ENCODE measurements at places on chromosomes 4 and X.

DNA sequence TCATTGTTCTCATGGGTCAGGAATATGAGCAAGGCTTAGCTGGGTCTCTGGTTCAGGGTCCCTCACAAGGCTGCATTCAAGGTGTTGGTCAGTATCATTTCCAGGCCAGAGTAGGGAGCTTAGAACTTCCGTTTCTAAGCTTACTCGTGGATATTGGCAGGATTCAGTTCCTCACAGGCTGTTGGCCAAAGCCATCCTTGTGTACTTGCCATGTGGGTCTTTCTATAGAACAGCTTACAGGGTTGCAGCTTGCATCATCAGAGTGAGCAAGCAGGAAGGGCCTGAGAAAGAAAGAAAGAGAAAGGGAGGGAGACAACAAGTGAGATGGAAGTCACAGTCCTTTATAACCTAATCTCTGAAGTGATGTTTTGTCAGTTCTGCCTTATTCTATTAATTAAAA, 5.1 kb upstream of the LIMCH1 start:
- no peak overlapping the region for H3K27ac ChIP-seq
- H3K4me3 ChIP-seq = no peak overlapping the region
- DNase-seq = no peak
- no peaks in the 10 kb centered on the region for H3K36me3 ChIP-seq
- no peaks in the 10 kb centered on the region for H3K27me3 ChIP-seq

DNA sequence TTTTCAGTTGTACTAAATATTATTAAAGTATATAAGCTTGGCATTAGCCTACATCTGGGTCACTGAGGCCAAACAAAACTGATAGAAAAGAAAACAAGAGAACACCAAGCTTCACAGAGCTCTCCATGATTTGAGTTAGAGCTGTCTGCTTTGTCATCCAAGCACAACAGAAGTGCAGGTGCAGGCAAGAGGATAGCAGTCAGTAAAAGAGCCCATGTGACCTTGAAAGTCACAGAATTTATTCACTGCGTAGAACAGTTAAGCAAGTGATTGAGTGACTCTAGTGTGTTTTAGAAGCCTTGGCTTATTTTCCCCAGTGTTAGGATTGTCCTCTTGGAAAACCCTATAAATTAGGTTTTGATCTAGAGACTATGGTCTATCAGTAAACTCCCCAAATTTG, 49.4 kb upstream of the PRDM5 start:
- H3K27me3 ChIP-seq = no peaks in the 10 kb centered on the region
- no peak for DNase-seq
- H3K4me1 ChIP-seq = no peaks in the 10 kb centered on the region
- H3K4me3 ChIP-seq = no peak overlapping the region
- H3K36me3 ChIP-seq = no peaks in the 10 kb centered on the region
- no peak overlapping the region for H3K27ac ChIP-seq

GRCh38 chr4:186191200-186192065, at the start of gene CYP4V2:
TSS of gene CYP4V2 (plus strand) at chr4:186191567. CDS start at chr4:186191824, 257 bp downstream.
- H3K27ac ChIP-seq = peak within 1 kb of the TSS; percentile 86
- H3K27me3 ChIP-seq = peaks cover 7% of the 10 kb centered on the region
- DNase-seq = peak; percentile 73

DNA sequence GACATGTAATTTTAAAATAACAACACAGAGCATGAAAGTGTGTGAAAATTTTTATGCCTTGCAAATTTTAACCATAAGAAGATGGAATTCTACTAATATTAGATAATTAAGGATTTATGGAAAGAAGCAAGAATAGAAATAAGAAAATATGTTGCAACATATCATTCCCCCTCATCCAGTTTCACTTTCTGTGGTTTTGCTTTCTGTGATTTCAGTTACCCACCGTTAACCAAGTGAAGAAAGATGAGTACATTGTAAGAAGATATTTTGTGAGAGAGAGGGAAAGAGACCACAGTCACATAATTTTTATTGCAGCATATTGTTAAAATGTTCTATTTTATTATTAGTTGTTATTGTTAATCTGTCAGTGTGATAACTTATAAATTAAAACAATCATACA, 77.9 kb downstream of the ADAM29 start:
- no peaks in the 10 kb centered on the region for H3K4me1 ChIP-seq
- no peak overlapping the region for H3K27ac ChIP-seq
- H3K4me3 ChIP-seq = no peak overlapping the region
- DNase-seq = no peak
- H3K27me3 ChIP-seq = no peaks in the 10 kb centered on the region
- H3K36me3 ChIP-seq = no peaks in the 10 kb centered on the region

DNA sequence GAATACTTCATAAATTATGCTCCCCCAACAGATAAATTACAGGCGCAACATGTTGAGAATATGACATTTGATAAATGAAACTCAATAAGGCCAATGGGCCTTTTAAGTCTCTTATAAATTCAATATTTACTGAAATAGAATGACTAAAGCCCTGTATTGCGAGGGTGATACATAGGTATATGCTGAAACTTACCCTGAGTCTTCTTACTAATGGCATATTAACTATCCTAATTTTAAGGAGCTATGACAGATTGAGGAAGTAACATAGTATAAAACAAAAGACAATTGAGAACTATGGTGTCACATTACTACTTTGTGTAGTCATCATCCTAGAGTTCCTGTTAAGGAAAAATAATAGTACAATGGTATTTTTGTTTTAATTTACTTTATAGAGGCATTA, 440.7 kb downstream of the IL15 start:
- DNase-seq = no peak
- H3K36me3 ChIP-seq = no peaks in the 10 kb centered on the region
- H3K27me3 ChIP-seq = no peaks in the 10 kb centered on the region
- H3K4me3 ChIP-seq = no peak overlapping the region
- H3K27ac ChIP-seq = no peak overlapping the region

DNA sequence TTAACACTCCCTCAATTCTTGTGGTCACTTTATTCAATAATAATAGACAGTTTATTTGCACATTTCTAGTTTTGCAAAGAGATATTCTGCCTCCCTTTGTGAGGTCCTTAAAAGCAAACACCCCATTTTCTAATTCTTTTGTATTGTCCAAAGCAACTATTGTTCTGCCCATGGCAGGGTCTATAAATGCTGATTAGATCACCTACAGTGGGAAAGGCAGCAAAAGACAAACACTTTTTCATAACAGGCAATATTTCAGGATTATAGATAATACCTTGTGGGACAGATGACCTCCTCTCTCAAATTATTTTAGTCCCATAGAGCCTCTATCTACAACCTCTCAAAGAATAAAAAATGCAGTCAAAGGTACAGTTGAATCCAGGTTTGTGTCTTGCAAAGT, 28.6 kb downstream of the COMMD8 start:
- H3K27me3 ChIP-seq = no peaks in the 10 kb centered on the region
- no peak overlapping the region for H3K4me3 ChIP-seq
- no peaks in the 10 kb centered on the region for H3K36me3 ChIP-seq

DNA sequence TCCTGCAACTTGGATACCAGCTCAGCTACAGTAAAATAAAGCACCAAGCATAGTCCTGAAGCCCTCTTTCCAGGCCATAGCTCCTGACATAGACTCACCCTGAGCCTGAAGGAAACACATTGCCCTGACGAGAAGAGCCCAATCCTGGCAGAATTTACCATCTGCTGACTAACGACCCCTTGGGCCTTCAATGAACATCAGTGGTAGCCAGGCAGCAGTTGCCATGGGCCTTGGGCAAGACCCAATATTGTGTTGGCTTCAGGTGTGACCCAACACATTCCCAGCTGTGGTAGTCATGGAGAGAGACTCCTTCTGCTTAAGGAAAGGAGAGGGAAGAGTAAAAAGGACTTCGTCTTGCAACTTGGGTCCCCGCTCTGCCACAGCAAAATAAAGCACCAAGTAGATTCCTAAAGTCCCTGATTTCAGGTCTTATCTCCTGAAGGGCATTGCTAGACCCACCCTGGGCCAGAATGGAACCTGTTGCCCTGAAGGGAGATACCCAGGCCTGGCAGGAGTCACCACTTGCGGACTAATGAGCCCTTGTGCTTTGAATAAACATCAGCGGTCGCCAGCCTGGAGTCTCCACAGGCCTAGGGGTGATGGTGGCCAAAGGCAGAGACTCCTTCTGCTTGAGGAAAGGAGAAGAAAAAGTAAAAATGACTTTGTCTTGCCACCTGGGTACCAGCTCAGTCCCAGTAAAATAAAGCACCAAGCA, 902.6 kb downstream of the C4orf33 start:
- no peak overlapping the region for H3K4me3 ChIP-seq
- H3K27ac ChIP-seq = no peak overlapping the region
- H3K4me1 ChIP-seq = no peaks in the 10 kb centered on the region
- no peaks in the 10 kb centered on the region for H3K27me3 ChIP-seq

- no peak overlapping the region for H3K27ac ChIP-seq
- no peaks in the 10 kb centered on the region for H3K36me3 ChIP-seq
- H3K4me1 ChIP-seq = peaks cover 61% of the 10 kb centered on the region
Observed at GRCh38 chr4:158169506-158169905, 3.3 kb downstream of the GASK1B start.

GRCh38 chrX:139113708-139114107, 402.2 kb upstream of the FGF13 start:
- H3K4me1 ChIP-seq = no peaks in the 10 kb centered on the region
- no peak for DNase-seq
- peaks cover 3% of the 10 kb centered on the region for H3K27me3 ChIP-seq
- H3K27ac ChIP-seq = no peak overlapping the region
- H3K36me3 ChIP-seq = no peaks in the 10 kb centered on the region
- no peak overlapping the region for H3K4me3 ChIP-seq

GRCh38 chr4:124304941-124305340, 407.6 kb downstream of the ANKRD50 start:
- no peaks in the 10 kb centered on the region for H3K4me1 ChIP-seq
- DNase-seq = no peak
- H3K27ac ChIP-seq = no peak overlapping the region
- no peaks in the 10 kb centered on the region for H3K36me3 ChIP-seq
- H3K4me3 ChIP-seq = no peak overlapping the region

DNA sequence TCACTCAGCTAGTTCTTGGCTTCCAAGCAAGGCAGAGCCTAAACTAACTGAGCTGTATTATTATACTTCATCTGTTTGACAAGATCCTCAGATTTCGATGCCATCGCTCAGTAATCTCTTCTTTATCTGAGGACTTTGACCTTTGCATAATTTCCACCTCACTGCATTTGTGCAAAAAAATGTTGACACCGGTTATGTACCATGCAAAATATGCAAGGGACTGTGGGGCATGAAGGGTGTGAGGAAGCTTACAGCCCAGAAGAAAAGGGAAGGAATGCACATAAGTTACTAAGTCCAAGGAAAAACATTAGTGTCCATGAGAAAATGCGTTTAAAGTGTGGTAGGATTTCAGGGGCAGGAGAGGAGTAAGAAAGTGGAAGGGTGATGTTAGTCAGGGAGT, 295.4 kb downstream of the PACRGL start:
- H3K27me3 ChIP-seq = peaks cover 11% of the 10 kb centered on the region
- no peaks in the 10 kb centered on the region for H3K36me3 ChIP-seq

GRCh38 chr4:172822331-172822730, 346.3 kb upstream of the GALNT7 start:
- no peak overlapping the region for H3K4me3 ChIP-seq
- no peaks in the 10 kb centered on the region for H3K36me3 ChIP-seq
- no peak overlapping the region for H3K27ac ChIP-seq
- peaks cover 1% of the 10 kb centered on the region for H3K27me3 ChIP-seq
- DNase-seq = no peak

- peaks cover 29% of the 10 kb centered on the region for H3K36me3 ChIP-seq
- no peak for DNase-seq
- H3K4me3 ChIP-seq = no peak overlapping the region
- H3K27ac ChIP-seq = no peak overlapping the region
- peaks cover 25% of the 10 kb centered on the region for H3K4me1 ChIP-seq
- H3K27me3 ChIP-seq = no peaks in the 10 kb centered on the region
Observed at GRCh38 chr4:102734591-102735385, 26.0 kb downstream of the MANBA start.

- H3K4me3 ChIP-seq = no peak overlapping the region
- H3K36me3 ChIP-seq = no peaks in the 10 kb centered on the region
- peaks cover 21% of the 10 kb centered on the region for H3K4me1 ChIP-seq
- peaks cover 78% of the 10 kb centered on the region for H3K27me3 ChIP-seq
- no peak overlapping the region for H3K27ac ChIP-seq
Observed at GRCh38 chr4:173543266-173543665, 13.2 kb upstream of the HAND2 start.

DNA sequence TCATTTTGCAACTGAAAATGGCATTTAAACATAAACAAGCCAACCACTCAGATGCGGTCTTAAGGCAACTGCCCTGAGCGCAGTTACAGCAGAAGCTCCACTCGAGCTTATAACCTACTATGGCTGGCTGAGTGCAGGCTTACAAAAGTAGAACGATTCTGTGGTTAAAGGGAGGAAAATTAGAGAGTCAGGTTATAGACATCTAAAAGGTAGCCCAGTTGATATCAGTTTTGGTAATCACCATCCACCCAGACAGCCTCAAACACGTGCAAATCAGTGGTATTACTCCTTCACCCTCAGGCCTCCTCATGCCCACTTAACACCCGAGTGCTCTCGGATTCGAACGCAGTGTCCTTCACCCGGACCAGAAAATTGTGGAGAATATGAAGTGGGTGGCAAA, 3.1 kb downstream of the LEF1 start:
- no peak for DNase-seq
- peaks cover 12% of the 10 kb centered on the region for H3K36me3 ChIP-seq
- H3K4me1 ChIP-seq = peaks cover 57% of the 10 kb centered on the region
- peaks cover 14% of the 10 kb centered on the region for H3K27me3 ChIP-seq
- H3K4me3 ChIP-seq = peak overlapping the region; percentile 99
- peak overlapping the region; percentile 71 for H3K27ac ChIP-seq

GRCh38 chr4:6771229-6771671, 11.3 kb upstream of the KIAA0232 start:
- no peak for DNase-seq
- peaks cover 18% of the 10 kb centered on the region for H3K27me3 ChIP-seq
- H3K27ac ChIP-seq = peak overlapping the region; percentile 27
- H3K36me3 ChIP-seq = no peaks in the 10 kb centered on the region
- peaks cover 27% of the 10 kb centered on the region for H3K4me1 ChIP-seq
- H3K4me3 ChIP-seq = no peak overlapping the region

- DNase-seq = no peak
- H3K36me3 ChIP-seq = no peaks in the 10 kb centered on the region
- no peak overlapping the region for H3K4me3 ChIP-seq
- no peaks in the 10 kb centered on the region for H3K4me1 ChIP-seq
Observed at GRCh38 chr4:85860066-85860740, 385.3 kb downstream of the ARHGAP24 start.

Measured in mesothelial cell of epicardium (in vitro differentiated cells).